Ureter (tissue), 1 donor: ENCODE measurements at places on chromosomes 3 and 15.

DNA sequence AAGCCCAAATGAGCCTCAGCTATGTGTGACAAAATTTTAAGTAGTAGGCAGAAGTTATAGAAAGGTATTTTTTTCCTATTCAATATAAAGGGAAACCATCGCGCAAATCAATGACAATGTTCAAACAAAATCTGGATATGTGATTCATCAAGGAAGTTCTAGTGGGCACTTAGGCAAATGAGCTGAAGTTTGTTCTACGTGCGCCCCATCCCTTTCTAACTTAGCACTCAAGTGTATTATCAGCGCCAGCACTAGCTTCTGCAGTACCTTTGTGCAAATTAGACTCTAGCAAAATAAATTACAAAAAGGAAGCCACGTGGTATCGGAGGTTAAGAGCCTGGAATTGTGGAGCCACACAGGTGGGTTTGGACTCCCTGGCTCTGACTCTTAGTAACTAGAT, 91.1 kb downstream of the TBL1XR1 start:
- DNase-seq = no peak

GRCh38 chr3:17738219-17738618, 4.2 kb downstream of the TBC1D5 start:
- no peak for DNase-seq

- no peak for DNase-seq
These were observed 391.4 kb upstream of the RARB start for GRCh38 chr3:25036633-25037032.

DNA sequence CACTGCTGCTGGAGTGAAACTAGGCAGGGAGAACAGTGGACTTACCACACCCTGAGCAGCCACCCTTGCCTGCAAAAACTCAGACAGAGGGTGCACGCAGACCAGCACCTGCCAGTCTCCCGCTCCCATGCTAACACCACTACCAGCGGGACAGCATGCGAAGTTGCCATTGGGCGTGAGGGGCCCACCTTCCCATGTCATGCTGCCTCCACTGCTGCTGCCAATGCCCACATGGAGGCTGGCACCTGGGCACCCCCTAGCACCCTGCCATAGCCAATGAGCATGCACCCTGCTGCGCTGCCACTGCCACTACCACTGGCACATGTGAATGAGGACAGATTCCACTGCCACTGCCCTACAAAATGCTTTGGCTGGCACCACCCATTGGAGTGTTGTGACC, 19.7 kb upstream of the MINAR1 start:
- DNase-seq = no peak

DNA sequence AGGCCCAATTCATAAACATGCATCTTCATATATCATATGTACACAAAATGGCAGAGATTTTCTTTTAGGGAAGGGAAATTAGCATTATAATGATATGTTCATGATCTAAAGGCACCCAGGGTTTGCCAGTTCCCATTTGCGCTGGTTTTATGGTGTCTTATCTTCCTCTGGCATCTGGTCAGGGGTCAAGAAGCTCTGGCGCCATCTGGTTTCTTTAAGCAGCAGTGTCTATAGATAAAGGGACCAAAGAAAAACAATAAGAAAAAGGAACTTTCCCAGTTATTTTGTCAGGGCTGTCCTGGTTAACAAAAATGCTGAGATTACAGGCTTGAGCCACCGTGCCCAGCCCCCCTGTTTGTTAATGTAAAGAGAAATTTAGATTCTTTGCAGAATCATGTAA, 3.3 kb upstream of the DCP1A start:
- no peak for DNase-seq

DNA sequence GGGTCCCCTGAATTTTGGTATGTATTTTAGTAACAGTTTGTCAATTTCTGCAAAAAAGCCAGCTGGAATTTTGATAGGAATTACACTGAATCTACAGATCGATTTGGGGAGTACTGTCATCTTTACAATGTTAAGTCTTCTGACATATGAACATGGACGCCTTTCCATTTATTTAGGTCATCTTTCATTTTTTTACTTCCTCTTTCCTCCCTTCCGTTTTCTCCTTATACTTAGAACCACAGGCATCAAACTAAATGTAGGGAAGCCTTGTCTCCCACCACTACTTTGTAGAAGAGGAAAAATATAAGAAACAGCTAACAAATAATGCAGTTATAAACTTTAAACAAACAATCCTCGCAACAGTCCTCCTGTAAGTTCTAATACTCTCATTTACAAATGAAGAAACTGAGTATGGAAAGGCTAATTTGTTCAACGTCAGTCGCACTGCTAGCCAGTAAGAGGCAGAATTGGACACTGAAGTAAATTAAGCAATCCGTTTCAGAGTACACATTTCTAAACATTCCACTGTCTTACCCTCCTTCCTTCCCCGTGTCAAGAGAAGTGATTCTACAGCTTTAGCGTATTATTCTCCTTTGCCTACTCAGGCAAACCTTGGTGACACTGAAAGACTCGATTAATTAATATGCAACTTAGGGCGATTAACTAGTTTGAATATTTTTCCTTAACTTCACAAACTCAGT, 25.6 kb downstream of the RHOA start:
- no peak for DNase-seq

GRCh38 chr3:112610121-112610520, 30.8 kb downstream of the CCDC80 start:
- no peak for DNase-seq

GRCh38 chr3:111803123-111803593, 55.9 kb upstream of the PHLDB2 start:
- peak; percentile 83 for DNase-seq
